ENCODE measurements at places on chromosomes 1 and 21. TPM values are rescaled to one million over a fixed set of nuclear protein-coding genes. Genes with fewer than 3 reads are reported as not detected.

GRCh38 chr21:34278451-34278850 is 85.4 kb upstream of the KCNE2 start:
- H3K4me3 ChIP-seq = no peak overlapping the region
- H3K27me3 ChIP-seq = no peaks in the 10 kb centered on the region
- H3K4me1 ChIP-seq = peaks cover 14% of the 10 kb centered on the region
- no peak for DNase-seq
- H3K27ac ChIP-seq = no peak overlapping the region
- H3K36me3 ChIP-seq = no peaks in the 10 kb centered on the region

DNA sequence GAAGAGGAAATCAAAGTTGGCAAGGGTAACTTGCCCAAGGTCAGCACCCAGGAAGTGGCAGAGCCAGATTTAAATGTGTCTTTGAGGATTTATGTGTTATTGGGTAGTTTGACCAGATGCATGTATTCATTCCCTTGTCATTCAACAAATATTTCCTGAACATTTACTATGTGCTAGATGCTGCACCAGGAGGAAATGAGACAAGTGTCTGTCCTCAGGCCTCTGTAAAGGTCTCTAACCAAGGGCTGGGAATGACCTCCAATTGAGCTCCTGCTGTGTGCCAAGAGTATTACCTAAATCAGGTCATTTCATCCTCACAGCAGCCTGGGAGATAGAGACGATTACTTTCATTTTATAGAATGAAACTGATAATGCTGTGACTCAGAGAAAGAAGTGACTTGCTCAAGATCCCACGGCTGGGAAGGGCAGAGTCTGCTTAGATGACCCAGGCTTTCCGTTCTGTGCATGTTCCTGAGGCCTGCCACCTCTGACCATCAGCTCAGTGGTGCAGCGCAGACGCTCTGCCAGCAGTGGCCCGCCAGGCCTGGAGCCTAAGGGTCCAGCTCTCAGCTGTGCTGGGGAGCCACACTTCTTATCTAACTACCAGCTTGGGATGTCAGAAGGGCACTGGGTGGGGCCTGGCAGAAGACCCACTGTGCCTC is 3.5 kb upstream of the TTC22 start:
- H3K4me1 ChIP-seq = peaks cover 38% of the 10 kb centered on the region
- peak overlapping the region; percentile 64 for H3K27ac ChIP-seq
- peak; percentile 44 for DNase-seq
- H3K4me3 ChIP-seq = no peak overlapping the region
- no peaks in the 10 kb centered on the region for H3K27me3 ChIP-seq

The C1orf141 gene
- not detected for total RNA-seq

DNA sequence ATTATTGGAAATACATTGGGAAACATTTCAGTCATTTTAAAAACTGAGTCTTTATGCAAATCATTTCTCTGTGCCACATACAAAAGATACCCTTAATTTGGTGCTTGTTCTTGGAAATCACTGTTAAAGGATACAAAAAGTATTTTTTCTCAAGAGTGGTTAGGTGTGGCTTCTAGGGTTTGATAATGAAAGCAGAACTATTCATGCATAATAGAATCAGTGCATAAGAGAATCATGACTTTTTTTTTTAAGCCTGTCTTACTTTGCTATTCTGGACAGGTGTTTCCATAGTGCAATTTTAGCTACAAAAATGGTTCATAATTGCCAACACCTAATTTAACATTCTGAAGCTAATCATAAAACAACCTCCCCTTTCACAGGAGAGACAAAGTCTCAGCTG is 233.0 kb upstream of the NRIP1 start:
- no peak overlapping the region for H3K27ac ChIP-seq
- DNase-seq = no peak
- no peaks in the 10 kb centered on the region for H3K27me3 ChIP-seq
- H3K4me3 ChIP-seq = no peak overlapping the region
- no peaks in the 10 kb centered on the region for H3K36me3 ChIP-seq

GRCh38 chr1:194176212-194176611 is 989.8 kb upstream of the B3GALT2 start:
- H3K36me3 ChIP-seq = no peaks in the 10 kb centered on the region
- H3K4me1 ChIP-seq = no peaks in the 10 kb centered on the region
- H3K27ac ChIP-seq = no peak overlapping the region
- DNase-seq = no peak

The AGT gene
- total RNA-seq = 1.7 TPM

GRCh38 chr1:177705839-177706238 is 264.0 kb downstream of the SEC16B start:
- no peaks in the 10 kb centered on the region for H3K27me3 ChIP-seq
- no peaks in the 10 kb centered on the region for H3K4me1 ChIP-seq
- H3K27ac ChIP-seq = no peak overlapping the region
- H3K4me3 ChIP-seq = no peak overlapping the region
- no peaks in the 10 kb centered on the region for H3K36me3 ChIP-seq

GRCh38 chr1:89659322-89660081 is 26.6 kb downstream of the LRRC8C start:
- H3K36me3 ChIP-seq = no peaks in the 10 kb centered on the region
- H3K4me1 ChIP-seq = no peaks in the 10 kb centered on the region
- DNase-seq = no peak
- H3K27ac ChIP-seq = no peak overlapping the region
- H3K4me3 ChIP-seq = no peak overlapping the region

The TMEM39B gene
- 3.0 TPM for total RNA-seq

GRCh38 chr1:205030896-205031295 is 12.1 kb upstream of the CNTN2 start:
- no peak overlapping the region for H3K27ac ChIP-seq
- no peak overlapping the region for H3K4me3 ChIP-seq
- DNase-seq = no peak
- H3K4me1 ChIP-seq = no peaks in the 10 kb centered on the region

GRCh38 chr1:185317886-185318310 is 855 bp upstream of the IVNS1ABP start:
- H3K4me1 ChIP-seq = peaks cover 41% of the 10 kb centered on the region
- DNase-seq = peak; percentile 47
- H3K27ac ChIP-seq = peak overlapping the region; percentile 98
- H3K4me3 ChIP-seq = peak overlapping the region; percentile 83
- no peaks in the 10 kb centered on the region for H3K27me3 ChIP-seq

DNA sequence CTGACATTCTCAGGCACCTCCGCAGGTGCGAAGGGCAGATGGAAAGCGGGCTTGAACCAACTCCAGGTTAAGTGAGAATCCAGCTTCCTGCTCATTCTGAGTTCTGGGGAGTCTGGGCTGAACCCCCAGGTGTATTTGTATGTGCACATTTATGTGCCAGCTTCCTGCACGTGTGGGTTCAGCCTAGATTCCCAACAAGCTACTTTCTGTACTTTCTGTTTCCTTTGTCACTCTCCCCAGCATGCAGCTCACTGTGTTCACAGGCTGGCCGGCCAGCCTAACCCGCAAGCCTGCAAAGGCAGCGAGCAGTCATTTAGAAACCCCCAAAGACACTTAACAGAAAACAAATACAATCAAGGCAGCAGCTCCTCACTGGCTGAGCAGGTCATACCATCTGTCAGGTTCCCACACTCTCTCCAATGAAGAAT is 1.3 kb upstream of the IL19 start:
- H3K27ac ChIP-seq = no peak overlapping the region
- H3K4me3 ChIP-seq = no peak overlapping the region
- no peaks in the 10 kb centered on the region for H3K27me3 ChIP-seq
- DNase-seq = peak; percentile 35
- H3K4me1 ChIP-seq = no peaks in the 10 kb centered on the region

DNA sequence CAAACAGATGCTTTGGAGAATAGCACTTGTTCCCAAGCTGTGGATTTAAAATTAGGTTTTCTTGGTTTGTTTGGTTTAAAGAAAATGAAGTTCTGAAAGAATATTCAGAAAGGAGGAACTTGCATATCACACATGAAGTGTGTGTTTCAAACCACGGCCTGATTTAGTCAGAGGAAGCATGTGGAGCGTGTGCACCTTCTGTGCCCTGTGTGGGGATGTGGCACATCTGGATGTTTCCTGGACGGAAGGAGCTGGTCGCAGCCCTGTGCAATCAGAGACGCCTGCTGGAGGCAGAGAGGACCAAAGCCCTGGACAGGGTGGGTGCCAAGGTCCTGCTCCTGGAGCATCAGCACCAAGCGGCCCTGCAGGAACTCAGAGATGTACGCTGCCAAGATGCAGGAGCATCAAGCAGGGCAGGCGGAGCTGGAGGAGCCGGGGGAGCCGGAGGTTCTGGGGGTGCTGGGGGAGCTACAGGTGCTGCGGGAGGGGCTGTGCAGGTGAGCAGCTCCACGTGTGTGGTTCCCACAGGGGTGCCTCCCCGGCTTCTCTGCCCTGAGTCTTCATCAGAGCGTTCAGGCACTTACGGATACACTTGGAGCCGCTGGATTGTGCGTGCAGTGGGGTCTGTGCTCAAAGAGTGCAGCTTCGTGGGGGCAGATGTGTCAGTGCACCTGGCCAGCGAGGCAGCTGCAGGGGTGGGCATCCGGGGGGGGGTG is 45.7 kb downstream of the PCNT start:
- no peaks in the 10 kb centered on the region for H3K27me3 ChIP-seq
- H3K4me1 ChIP-seq = no peaks in the 10 kb centered on the region
- H3K4me3 ChIP-seq = no peak overlapping the region
- H3K27ac ChIP-seq = no peak overlapping the region
- DNase-seq = no peak

- H3K4me3 ChIP-seq = no peak overlapping the region
- H3K4me1 ChIP-seq = no peaks in the 10 kb centered on the region
- no peak for DNase-seq
- H3K27me3 ChIP-seq = no peaks in the 10 kb centered on the region
- H3K27ac ChIP-seq = no peak overlapping the region
These were observed 27.2 kb downstream of the MRPL37 start for GRCh38 chr1:54227091-54227602.

DNA sequence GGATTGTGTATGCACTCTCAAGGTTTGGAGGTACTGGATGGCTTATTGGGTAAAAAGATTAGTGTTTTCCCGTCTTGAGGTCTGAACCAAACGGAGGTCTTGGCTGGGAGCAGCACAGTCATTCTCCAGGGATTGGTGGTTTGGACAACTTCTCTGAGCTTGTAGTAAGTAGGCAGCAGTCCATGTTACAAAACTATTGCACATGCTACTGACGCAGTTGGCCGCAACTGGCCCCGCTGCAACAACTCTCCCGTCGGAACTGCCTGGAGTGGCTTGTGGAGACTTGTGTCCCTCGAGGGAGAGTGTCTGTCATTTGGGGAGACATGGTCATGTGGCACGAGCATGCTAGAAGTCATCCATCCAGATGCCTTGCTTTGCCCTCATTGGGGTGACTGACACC is 276.0 kb downstream of the TM2D1 start:
- peak overlapping the region; percentile 86 for H3K27ac ChIP-seq
- no peaks in the 10 kb centered on the region for H3K36me3 ChIP-seq
- DNase-seq = peak; percentile 37
- H3K27me3 ChIP-seq = no peaks in the 10 kb centered on the region

The LDLRAD1 gene
- total RNA-seq = not detected

The LAD1 gene
- total RNA-seq = 148 TPM

DNA sequence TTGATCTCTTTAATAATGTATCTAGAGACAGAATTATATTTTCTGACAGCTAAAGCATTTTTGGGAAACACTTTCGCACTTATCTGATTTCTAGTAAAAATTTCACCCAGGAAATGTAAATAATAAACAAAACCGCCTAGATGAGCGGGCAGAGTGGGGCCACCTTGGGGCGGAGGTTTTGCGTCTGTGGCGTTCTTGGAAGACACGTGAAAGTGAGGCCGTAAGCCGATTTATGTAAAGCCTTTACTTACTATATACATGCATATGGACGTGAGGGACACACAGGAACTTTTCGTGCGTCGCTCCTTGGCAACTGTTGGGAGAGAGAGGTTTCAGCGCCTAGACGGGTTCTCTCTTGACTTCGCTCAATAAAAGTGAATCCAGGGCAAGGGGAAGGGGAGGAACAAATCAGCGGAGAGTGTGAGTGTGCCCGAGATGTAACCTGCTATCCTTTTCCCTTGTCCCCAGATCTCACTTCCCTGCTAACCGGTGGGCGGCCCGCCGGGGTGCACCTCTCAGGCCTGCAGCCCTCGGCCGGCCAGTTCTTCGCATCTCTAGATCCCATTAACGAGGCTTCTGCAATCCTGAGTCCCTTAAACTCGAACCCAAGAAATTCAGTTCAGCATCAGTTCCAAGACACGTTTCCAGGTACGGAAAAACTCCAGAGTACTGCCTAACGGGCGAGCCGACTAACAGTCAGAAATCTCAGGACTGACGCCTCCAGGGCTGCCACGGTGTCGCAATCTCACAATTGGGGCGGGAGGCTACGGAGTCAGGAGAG is 1.7 kb downstream of the HLX start:
- H3K36me3 ChIP-seq = no peaks in the 10 kb centered on the region
- H3K27me3 ChIP-seq = peaks cover 90% of the 10 kb centered on the region
- H3K4me1 ChIP-seq = peaks cover 35% of the 10 kb centered on the region
- H3K4me3 ChIP-seq = peak overlapping the region; percentile 67

The DYRK3 gene
- total RNA-seq = not detected

DNA sequence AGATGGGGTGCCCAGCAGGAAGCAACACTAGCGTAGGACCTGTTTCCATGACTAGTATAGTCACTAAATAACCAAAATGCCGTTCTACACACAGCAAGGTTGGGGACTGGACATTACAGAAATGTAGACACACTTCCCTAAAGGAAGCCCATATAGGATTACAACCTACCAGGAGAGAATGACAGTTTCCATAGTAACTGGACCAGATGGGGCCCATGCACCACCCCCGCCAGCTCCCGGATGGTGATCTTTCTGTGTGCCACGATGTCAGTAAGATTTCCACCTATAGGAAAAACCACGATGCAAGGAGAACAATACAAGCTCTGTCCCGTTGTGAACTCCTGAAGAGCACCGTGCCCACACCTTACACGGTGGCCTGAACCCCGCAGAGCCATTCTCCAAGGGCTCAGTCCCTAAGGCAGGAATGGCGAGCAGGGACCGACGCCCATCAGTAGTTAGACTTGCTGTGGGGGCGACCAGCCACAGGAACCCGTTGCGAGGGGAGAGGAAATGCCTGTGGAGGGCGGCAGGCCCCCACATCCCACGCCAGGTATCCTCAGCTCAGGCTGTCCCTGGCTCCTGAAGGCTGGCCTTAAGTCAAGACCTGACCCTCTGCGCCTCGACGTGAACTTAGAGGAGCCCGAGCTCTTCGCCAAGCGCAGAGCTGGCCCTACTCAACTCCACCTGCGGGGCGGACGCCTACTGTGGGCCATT is 13.6 kb upstream of the CEP85 start:
- DNase-seq = no peak
- H3K4me3 ChIP-seq = no peak overlapping the region
- H3K27me3 ChIP-seq = peaks cover 13% of the 10 kb centered on the region
- no peak overlapping the region for H3K27ac ChIP-seq
- H3K4me1 ChIP-seq = peaks cover 16% of the 10 kb centered on the region

The DENND2D gene
- 61.0 TPM for total RNA-seq

- H3K27me3 ChIP-seq = no peaks in the 10 kb centered on the region
- no peak overlapping the region for H3K27ac ChIP-seq
- no peak overlapping the region for H3K4me3 ChIP-seq
- no peaks in the 10 kb centered on the region for H3K36me3 ChIP-seq
- DNase-seq = no peak
These were observed 23.3 kb downstream of the MR1 start for GRCh38 chr1:181057079-181057478.

GRCh38 chr1:243926803-243927245 is 76.8 kb upstream of the AKT3 start:
- no peak overlapping the region for H3K27ac ChIP-seq
- no peak for DNase-seq
- H3K4me1 ChIP-seq = no peaks in the 10 kb centered on the region
- H3K27me3 ChIP-seq = no peaks in the 10 kb centered on the region
- H3K36me3 ChIP-seq = no peaks in the 10 kb centered on the region

- no peak for DNase-seq
- H3K36me3 ChIP-seq = no peaks in the 10 kb centered on the region
- no peak overlapping the region for H3K27ac ChIP-seq
- H3K4me1 ChIP-seq = peaks cover 12% of the 10 kb centered on the region
These were observed 58.2 kb downstream of the DNTTIP2 start for GRCh38 chr1:93820554-93821422.

GRCh38 chr1:66351478-66351877 is 182.5 kb upstream of the SGIP1 start:
- DNase-seq = no peak
- H3K27ac ChIP-seq = peak overlapping the region; percentile 44
- H3K27me3 ChIP-seq = no peaks in the 10 kb centered on the region
- peaks cover 61% of the 10 kb centered on the region for H3K4me1 ChIP-seq
